ENCODE measurements at places on chromosomes 13 and 19. TPM values are rescaled to one million over a fixed set of nuclear protein-coding genes. Genes with fewer than 3 reads are reported as not detected.

Gene IL17D
- 0.26 TPM for total RNA-seq

- DNase-seq = no peak
Measured at GRCh38 chr19:31099515-31100205, 249.6 kb downstream of the TSHZ3 start.

DNA sequence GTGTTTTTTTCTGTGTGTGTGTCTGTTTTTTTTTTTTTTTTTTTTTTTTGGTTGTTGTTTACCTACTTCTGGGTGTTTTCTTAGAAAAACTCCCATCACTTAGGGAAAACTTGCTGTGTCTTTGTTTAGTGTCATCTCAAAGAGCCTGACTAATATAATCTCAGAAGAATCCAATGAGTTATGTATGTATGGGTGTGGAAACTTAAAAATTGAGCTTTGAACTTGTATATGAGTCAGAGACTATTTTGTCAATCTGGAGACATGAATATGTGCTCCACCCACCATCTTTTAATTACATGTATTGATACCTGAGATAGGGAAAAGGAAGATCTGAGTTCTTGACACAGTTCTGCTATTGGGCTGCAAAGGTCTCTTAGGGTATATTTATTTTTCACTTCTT lies 140.7 kb upstream of the SPRY2 start:
- no peak for DNase-seq

Gene OR7D2
- total RNA-seq = not detected

GRCh38 chr19:30447553-30447870 lies 75.3 kb downstream of the ZNF536 start:
- peak; percentile 6 for DNase-seq

DNA sequence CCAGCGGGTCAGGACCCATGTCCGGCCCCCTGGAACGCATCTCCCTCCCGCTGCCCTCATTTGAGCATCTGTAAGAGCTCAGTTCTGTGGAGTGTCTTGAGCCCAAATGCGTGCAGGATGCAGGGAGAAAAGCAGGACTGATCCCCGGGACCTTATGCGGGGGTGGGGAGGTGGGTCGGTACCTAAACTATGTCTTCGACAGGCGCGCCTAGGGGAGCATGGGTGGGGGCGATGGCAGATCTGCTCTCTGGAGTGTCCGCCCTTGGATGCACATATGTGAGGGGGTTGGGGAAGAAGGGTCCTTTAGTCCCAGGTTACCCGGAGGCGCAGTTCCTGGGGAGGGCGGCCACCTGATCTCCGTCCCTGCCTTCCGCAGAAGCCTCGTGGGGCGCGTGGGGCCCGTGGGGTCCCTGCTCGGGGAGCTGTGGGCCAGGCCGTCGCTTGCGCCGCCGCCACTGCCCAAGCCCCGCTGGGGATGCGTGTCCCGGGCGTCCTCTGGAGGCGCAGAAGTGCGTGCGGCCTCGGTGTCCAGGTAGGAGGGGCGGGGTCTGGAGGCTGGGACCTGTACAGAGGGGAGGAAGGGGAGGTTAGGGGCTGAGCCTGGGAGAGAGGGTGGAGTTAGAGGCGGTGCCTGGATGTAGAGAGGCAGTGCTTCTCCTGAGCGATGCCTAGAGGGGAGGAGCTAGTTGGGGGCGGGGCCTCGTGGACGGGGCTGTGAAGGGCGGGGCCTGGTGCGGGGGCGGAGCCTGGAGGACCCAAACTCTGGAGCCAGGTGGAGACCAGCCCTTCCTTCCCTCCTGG lies 2.9 kb downstream of the CILP2 start:
- DNase-seq = peak; percentile 87

- DNase-seq = no peak
Measured at GRCh38 chr19:36252047-36252446, 37.1 kb downstream of the ZNF146 start.

Gene TUBA3C
- total RNA-seq = not detected

DNA sequence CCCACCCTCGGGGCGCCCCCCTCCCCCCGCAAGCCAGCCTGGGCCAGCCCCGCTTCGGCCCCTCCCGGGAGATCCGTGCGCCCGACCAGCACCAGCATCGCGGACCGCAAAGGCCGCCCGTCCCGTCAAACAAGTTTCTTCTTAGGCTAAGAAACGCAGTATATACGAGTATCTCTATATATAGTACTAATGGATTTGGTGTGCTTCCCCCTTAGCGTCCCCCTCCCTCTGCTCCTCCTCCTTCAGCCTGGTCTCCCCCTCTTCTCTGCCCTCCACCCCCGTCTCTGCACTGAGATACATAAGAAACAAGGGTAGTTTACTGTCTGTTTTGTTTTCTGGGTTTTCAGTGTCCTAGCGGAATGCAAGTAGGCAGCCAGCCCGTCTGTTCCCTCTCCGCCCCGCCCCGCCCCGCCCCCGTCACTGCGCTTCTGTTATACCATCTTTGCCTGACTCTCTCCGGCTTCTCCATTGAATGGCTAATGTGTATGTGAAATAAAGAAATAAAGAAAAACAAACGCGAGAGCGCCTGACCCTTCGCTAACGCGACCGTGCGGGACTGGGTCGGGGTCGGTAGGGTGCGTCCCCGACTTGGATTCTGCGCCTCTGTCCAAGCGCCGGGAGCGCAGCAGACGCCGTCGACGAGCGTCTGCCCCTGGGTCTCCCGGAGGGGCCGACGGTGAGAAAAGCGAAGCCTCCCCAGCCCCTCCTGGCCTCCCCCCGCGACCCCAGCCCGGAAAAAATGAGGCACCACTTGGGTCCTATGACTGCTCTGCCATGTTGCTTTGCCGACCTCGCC lies 4.2 kb downstream of the LYL1 start:
- peak; percentile 90 for DNase-seq

DNA sequence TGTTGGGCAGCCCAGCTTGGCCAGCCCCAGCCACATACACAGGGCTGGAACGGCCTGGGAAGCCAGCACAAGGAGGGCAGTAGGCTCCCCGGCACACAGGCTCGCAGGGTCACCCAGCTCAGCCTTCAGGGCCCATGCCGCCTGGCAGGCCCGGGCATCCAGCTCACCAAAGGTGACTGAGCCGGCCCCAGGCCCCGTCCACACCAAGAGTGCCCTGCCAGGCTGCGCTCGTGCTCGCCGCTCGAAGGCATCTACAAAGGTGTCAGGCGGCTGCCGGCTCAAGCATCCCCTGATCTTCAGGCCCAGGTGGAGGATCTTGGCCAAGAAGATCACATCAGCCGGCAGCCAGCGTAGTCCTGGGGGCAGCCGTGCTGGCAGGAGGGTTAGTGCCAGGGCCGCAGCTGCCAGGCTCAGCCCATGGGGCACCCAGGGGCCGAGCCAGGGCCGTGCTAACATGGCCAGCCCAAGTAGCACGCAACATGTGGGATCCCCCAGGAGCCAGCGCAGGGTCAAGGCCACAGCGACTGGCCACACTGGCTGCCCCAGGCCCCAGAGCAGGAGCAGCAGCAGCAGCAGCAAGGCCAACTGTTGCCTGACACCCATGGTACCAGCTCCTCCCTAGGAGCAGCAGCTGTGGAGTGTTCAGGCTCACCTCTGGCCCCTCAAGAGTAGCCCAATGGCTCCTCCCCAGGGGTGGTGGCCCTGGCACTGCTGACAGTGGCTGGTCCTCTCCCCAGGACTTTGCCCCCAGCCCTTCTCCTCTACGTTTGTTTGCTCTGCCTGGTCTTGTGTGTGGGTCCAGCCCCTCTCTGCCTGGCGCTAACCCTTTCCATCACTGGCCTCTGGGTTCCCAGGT lies at the start of gene SLC27A5:
Gene SLC27A5, minus strand, starts transcription at position 640 of the 856 bp plus-strand sequence. Its CDS starts 37 bp downstream, at position 603.
- no peak for DNase-seq

DNA sequence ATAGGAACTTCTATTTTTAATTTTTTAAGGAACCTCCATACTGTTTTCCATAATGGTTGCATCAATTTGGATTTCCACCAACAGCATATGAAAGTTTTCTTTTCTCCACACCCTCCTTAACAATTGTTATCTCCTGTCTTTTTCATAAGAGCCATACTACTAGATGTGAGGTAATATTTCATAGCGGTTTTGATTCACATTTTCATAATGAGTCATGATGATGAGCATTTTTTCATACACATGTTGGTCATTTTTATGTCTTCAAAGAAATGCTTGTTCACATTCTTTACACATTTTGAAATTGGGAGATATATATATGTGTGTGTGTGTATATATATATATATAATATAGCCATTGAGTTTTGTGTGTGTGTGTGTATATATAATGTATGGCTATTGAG lies 420.3 kb upstream of the PCDH9 start:
- no peak for DNase-seq

Gene INAFM1
- 19.2 TPM for total RNA-seq

DNA sequence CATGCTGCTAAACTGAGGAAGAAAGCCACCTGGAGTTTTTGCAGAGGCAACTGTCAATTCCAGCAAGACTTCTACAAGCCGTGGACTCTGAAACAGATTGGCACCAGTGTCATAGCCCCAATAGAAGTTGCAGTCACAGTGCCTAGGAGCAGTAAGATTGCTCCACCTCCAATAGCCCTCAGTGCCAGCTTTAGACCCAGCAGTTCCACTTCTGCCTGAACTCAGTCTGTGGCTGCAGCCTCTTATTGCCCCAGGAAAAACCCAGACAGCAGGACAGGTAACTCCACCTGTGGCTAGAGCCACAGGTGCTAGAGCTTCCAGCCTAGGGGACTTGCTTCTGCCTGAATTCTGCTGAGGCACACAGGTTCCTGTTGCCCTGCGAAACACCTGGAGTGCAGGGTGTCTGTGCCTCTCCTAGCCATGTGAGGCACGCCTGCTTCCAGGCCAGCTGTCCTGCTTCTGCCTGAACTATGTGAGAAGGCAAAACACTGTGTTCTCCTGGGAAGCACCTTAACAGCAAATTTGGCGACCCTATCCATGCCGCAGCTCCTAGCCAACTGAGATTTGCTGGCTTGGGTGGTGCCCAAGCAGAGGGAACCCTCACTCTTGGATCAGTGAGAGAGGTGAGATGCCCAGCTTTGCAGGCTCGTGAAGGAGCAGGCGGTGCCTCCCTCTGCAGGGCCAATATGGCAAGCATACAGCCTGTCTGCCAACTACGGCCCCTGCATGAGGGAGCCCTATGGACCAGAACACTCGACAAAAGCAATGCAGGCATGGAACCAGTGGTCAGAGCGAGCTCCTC lies 607.6 kb downstream of the PCDH17 start:
- DNase-seq = no peak

GRCh38 chr19:38709671-38710415 lies 34.4 kb downstream of the CAPN12 start:
- peak; percentile 88 for DNase-seq

- DNase-seq = no peak
Measured at GRCh38 chr19:44726465-44726864, 22.0 kb upstream of the BCL3 start.
